H54 (cell line): ENCODE measurements at places on chromosomes 12 and 14.

GRCh38 chr12:1906579-1906978, 11.9 kb downstream of the CACNA2D4 start:
- DNase-seq, result no peak

GRCh38 chr12:10867381-10867780, 16.7 kb downstream of the PRH1 start:
- DNase-seq, result no peak

- DNase-seq, result no peak
Measured at GRCh38 chr12:57006809-57007475, 596 bp upstream of the ZBTB39 start.

DNA sequence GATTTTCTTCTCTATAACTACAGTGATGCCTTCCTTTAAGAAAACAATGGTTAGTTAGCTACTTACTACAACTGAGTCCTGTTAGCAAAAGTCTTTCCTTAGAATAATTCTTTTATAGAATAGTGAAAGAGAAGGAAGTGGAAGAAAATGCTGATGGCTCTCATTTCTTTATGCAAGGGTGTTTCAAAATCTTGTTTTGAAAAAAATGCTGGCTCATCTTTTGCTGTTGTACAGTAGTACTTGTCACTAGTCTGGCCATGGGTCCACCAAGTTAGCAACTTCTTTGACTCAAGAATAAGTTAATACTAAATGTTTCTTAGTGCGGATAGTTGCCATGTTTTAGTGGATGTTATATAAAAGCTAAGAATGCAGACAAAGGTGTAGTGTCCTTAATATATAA, 225.4 kb downstream of the PTPRO start:
- no peak for DNase-seq

GRCh38 chr12:118574288-118574687, 197.9 kb downstream of the SUDS3 start:
- DNase-seq, result no peak

GRCh38 chr12:41917938-41918341, 226.7 kb downstream of the GXYLT1 start:
- DNase-seq, result no peak

- no peak for DNase-seq
Measured at GRCh38 chr14:98208943-98209342, 1063.1 kb downstream of the BCL11B start.

DNA sequence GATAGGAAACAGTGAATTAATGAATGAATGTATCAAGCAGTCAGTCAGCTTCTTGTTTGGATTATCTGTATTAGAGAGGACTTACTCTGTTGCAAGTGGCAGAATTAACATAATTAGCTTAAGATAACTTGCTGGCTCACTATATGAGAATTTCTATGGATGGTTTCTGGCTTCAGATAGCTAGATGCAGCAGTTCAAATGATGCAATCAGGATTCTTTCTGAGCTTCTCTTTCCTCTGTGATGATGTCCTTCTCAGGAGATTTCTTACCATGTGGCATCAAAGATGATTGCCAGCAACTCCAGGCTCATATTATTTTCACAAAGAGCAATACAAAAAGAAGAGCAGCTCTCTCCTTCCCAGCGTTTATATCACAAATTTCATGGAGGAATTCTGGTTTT, 30.7 kb downstream of the FRMD6 start:
- DNase-seq, result no peak

DNA sequence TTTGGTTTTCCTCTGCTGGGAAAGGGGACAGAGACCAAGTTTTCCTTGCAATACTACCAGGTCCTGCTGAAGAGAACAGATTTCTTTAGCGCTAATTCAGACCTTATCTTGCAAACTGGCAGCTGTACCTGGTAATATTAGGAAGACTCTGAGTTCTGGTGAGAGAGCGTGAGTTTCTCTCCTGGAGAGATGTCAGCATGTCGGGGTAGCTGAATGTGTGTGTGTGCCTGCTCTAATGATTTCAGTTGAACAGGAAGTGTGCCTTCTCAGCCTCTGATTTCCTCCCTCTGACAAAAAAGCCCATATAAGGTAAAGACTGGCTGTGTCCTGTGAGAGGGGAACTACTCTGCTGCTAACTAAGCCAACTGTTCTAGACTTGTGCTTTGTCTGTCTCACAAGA, 10.3 kb upstream of the ERP27 start:
- DNase-seq, result no peak

DNA sequence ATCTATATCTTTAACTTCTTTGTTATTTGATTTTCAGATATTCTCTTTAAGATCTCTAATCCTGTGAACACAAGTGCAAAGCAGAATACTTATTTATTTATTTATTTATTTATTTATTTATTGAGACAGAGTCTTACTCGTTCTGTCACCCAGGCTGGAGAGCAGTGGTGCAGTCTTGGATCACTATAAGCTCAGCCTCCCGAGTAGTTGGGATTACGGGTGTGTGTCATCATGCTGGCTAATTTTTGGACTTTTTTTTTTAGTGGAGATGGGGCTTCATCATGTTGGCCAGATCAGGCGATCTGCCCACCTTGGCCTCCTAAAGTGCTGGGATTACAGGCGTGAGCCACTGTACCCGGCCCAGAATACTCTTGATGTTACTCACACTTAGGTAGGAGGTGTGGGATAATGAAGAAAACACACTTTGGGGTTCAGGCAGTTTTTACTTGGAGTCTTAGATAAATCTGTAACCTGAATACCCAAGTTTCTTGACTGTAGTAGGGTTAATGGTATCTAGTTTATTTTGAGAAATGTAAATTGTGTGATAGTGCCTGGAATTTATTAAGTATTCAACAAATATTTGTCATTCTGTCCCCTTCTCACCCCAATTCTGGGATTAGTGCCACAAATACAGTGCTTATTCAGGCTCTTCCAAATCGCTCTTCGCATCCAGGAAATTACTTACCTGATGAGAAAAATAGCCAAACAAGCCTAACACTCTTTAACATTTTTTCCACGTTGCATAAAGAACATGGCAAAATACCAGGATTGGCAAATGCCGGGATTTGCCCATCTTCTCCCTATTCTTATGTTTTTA, 33.0 kb downstream of the METAP2 start:
- no peak for DNase-seq

GRCh38 chr12:3534511-3534910, 43.5 kb downstream of the PRMT8 start:
- no peak for DNase-seq

DNA sequence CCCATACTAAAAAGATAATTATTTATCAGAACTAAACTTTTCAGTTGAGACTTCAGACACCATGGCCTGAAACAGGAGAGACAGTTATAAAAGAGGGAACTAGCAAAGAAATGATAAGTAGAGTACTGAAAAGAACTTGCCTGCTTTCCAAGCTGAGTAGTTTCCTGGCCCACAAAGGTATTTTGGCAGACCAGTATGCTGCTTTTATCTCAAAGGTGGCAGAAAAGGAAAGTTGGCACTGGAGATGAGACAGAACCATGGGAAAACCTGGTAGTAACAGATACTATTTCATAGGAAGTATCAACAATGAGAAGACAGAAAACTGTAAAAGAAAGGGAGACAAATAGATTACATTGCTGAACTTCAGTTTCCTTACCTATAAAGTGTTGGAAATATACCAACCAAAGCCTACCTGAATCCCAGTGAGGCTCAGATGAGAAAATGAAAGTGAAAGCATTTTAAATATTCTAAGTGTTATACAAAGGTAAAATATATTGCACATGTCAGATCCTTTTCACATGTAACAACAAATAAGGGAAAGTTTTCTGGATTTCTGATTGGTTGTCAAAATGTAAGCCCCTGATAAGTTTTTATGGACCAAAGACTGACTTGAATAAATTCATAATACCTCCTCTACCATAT, 155.3 kb upstream of the FSCB start:
- no peak for DNase-seq

DNA sequence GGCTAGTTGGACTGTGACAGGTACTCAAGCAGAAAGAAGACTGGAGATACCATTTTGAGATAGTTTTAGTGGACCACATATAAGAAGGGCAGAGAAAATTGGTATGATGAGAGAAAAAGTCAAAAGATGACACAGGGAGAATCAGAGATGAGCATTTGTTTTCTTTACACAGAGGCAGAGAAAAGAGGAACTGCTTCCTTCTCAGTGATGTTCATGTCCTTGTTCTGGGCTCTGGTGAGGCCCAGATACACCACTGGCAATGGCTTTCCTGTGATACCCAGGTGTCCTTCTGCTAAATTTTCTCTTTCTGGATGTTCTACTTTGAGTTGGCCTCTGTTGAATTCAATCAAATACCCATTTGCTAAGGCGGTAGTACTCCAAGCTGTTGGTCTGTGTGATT, 1782.7 kb upstream of the SEL1L start:
- DNase-seq, result no peak

- DNase-seq, result no peak
Measured at GRCh38 chr12:102824218-102824835, 92.7 kb downstream of the PAH start.

GRCh38 chr12:11681207-11681606, 31.7 kb downstream of the ETV6 start:
- no peak for DNase-seq

- no peak for DNase-seq
Measured at GRCh38 chr12:108526482-108527165, 11.5 kb downstream of the FICD start.

- no peak for DNase-seq
Measured at GRCh38 chr14:59939828-59940227, 19.9 kb downstream of the LRRC9 start.

DNA sequence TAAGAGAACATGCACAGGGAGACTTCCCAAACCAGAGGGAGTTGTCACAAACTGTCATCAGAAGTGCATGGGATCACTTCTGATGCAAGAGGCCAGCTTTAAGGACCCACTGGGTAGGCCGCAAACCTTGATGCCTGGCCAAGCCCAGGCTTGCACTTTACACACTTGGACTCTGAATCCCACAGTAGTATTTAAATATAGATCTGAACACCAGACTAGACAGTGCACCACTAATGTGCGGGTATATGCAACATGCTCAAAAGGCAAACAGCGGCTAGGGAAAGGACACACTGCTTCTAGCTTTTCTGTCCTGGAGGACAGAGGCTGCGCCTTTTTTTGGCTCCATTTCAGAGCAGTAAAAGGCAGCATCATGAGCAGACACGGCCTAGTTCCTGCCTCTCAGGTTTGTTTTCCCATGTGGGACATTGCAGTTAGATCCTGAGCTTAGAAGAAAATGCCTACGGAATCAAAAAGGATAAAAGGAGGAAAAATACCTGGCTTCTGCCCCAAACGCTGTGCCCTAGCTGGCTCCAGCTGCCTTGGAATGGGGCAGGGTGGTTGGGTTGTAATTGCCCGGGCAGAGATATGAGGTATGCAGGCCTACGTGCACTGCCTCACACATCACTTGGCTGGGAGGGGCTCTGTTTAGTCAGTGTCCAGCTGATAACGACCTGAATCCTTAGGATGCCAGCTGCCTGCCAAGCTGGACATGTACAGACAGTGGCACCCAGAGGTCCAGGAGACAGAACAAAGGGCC, 84.5 kb upstream of the EGLN3 start:
- DNase-seq, result peak; percentile 32

DNA sequence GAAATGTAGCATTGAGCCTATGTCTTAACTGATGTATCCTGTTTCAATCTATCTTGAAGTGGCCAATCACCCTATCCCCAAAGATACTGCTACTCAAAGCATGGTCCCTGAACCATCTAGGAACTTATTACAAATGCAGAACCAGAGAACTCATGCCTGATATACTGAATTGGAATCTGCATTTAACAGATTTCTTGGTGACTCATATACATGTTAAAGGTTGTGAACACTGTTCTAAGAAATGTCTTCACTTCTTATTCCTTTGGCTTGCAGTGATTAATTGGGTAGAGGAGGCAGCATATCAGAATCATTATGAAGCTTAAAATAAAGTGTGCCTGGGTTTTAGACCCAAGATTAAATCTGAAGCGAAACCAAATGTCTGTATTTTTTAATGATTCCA, 795.6 kb downstream of the DIO2 start:
- DNase-seq, result no peak

GRCh38 chr12:96571101-96571862, 81.9 kb downstream of the CFAP54 start:
- DNase-seq, result no peak

DNA sequence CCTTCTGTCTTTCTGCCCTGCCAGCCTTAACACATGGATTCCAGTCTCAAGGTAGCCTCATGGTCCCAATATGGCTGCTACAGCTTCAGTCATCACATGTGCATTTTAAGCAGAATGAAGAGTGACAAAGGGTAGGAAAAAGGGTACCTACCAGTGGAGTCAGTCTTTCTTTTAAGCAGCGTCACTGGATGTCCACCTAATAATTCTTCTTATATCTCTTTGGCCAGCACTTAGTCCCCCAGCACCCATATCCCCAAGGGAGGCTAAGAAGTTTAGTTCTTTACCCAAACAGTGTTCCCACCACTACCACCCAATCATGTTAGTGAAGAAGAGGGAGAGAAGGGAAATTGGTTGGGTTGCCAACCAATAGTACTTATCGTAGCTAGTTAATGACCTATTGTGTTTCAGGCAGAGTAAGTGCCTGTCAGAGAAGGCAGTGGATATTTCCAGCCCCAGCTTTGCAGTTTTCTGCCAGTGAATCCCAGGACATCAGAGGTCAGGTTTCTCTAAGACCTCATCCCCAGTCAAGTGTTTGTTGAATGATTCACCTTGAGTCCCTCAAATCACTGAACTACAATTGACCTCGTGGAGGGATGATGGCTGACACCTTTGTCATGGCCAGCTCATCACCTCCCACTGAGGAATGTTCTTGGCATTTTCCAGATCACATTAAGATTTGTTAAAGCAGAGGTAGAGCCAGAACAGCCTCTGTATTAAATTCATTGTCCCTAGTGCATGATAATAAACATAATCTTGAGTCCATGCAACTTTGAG, 250.9 kb upstream of the CRY1 start:
- DNase-seq, result peak; percentile 70

DNA sequence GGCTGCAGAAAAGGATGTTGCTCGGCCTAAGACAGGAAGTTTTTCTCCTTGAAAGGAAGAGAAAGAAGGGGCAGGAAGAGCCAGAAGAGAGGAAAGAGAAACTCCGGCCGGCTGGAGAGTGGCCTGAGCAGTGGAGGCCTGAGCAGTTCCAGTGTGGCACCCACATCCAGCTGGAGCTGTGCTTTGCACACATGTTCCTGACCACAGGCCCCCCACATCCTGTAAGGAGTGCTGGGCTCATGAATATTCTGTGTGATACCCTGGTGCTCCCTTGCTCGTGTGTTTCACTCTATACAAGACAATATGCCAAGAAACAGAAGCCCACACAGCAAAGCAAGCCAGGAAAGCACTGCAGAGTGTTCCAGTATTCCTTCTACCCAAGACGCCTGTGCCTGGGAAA, 27.1 kb downstream of the POLE start:
- DNase-seq, result no peak

DNA sequence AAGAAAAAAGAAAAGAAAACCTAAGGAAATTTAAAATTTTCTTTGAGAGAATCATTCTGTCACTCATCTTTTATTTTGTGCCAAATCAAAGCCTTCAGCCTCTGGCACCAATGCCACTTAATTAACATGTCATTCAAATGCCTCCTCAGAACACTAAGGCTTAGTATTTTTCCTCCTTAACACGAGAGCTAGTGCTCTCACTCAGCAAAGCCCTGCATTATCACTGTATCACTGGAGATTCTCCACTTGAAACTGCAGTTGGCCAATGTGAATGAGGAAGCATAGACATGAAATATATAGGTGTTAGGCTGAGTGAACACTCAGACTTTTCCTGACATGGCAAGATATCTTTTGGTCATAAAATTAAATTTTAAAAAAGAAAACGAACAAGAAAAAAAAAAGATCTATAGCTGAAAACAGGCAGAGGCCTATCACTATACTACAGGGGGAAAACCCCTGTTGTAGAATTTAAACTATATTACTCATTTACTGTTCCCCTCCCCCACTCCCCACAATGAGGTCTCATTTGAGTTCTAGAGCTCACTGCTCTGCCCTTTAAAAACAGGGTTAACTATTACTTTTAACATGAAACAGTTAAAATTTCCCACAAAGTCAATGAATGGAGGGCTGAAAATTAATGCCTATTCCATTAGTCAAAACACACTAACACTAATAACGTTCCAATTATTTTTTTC, 5.1 kb downstream of the MBIP start:
- no peak for DNase-seq
